ENCODE measurements at places on chromosomes 6 and 20.
A peak's percentile ranks its signal among the peaks of the same experiment; 100 is the strongest.

- DNase-seq, result no peak
Observed at GRCh38 chr20:17419479-17420041, 111.6 kb downstream of the BFSP1 start.

GRCh38 chr6:27133281-27134227 lies 113.9 kb upstream of the PRSS16 start:
- DNase-seq, result peak; percentile 78

DNA sequence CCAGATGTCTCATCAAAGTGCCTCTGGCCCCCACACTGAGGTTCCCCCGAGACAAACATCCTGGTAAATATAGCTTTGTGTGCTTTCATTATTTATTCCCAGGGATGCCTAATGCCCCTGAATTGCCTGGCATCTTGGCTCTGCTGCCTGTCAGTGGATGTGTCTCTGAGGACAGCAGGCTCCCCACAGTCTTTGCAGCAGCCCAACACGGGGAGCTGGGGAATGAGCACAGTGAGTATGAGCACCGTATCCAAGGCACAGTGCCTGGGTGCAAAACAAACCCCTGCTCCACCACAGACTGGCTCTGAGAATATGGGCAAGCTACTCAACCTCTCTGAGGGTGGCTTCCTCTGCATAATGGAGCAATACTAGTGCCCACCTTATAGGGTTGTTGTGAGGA lies 165.9 kb downstream of the PTPRT start:
- DNase-seq, result no peak

- DNase-seq, result no peak
Observed at GRCh38 chr20:30288346-30288745, 969.1 kb upstream of the DEFB115 start.

Data from naive thymus-derived CD4-positive, alpha-beta T cell (primary cell).